ENCODE measurements at places on chromosomes 6 and 20. TPM values are rescaled to one million over a fixed set of nuclear protein-coding genes. Genes with fewer than 3 reads are reported as not detected.

Gene SYNJ2
- total RNA-seq, result 4.8 TPM

Gene BCAS1
- total RNA-seq, result not detected

Gene GPSM3
- total RNA-seq, result 4.5 TPM

Gene GSTA2
- not detected for total RNA-seq

Gene C4B
- 0.30 TPM for total RNA-seq

Gene NT5E
- total RNA-seq, result not detected

Gene SLC17A1
- total RNA-seq, result not detected

Gene BLTP3A
- total RNA-seq, result 13.8 TPM

Gene HLA-DMB
- total RNA-seq, result 4.5 TPM

Gene GPANK1
- 20.2 TPM for total RNA-seq

Gene ULBP3
- 7.1 TPM for total RNA-seq

Gene SPATA25
- total RNA-seq, result 0.43 TPM

Gene SLC17A2
- not detected for total RNA-seq

Gene LGSN
- 0.09 TPM for total RNA-seq

Gene C20orf144
- total RNA-seq, result not detected

Gene ZC2HC1B
- not detected for total RNA-seq

Gene BNIP5
- total RNA-seq, result not detected

Gene CCDC28A
- 30.2 TPM for total RNA-seq

Gene KIAA0408
- 9.7 TPM for total RNA-seq

Gene RIMS1
- 2.5 TPM for total RNA-seq

Gene DUSP15
- total RNA-seq, result 0.45 TPM

Gene UBD
- not detected for total RNA-seq

Gene GHRH
- total RNA-seq, result not detected

Gene TSPO2
- total RNA-seq, result not detected

Gene ARFGEF3
- 3.2 TPM for total RNA-seq

Gene BRPF3
- 25.6 TPM for total RNA-seq

Gene HSP90AB1
- 2,068 TPM for total RNA-seq

Gene DEFB132
- total RNA-seq, result not detected

Gene SIM1
- total RNA-seq, result not detected

Gene F13A1
- 3.6 TPM for total RNA-seq

Gene MUC21
- total RNA-seq, result not detected

Gene GGTLC1
- not detected for total RNA-seq

Gene VNN1
- total RNA-seq, result not detected

Gene ABHD16B
- not detected for total RNA-seq

Gene DNMT3B
- 148 TPM for total RNA-seq

Gene LIN28B
- 165 TPM for total RNA-seq

Gene LIME1
- total RNA-seq, result 0.47 TPM

Gene UBE2V1
- total RNA-seq, result 143 TPM

Gene LRFN2
- not detected for total RNA-seq

Gene ECI2
- total RNA-seq, result 33.4 TPM

Gene FITM2
- total RNA-seq, result 1.9 TPM

Gene NFATC2
- total RNA-seq, result 0.19 TPM

Gene EDN1
- 2.9 TPM for total RNA-seq

Gene DOK5
- total RNA-seq, result 3.1 TPM

Gene SOX18
- total RNA-seq, result not detected

Gene CD93
- total RNA-seq, result not detected

Gene LY6G6D
- total RNA-seq, result 0.90 TPM

Gene DEFB124
- not detected for total RNA-seq

Gene GPX5
- not detected for total RNA-seq

Gene OPN5
- not detected for total RNA-seq

Gene PLEKHG1
- 4.6 TPM for total RNA-seq

Gene EPHA7
- 47.6 TPM for total RNA-seq

Gene CDH22
- 0.28 TPM for total RNA-seq

Gene HLA-DRB5
- 3.4 TPM for total RNA-seq

Gene HLA-DOB
- total RNA-seq, result 2.6 TPM

Gene ANGPT4
- 0.06 TPM for total RNA-seq

Gene PAK5
- 1.6 TPM for total RNA-seq

All from neural progenitor cell (in vitro differentiated cells).